ENCODE measurements at places on chromosomes 1 and 21.

- DNase-seq = no peak
Observed at GRCh38 chr1:8663915-8664329, 153.5 kb downstream of the RERE start.

DNA sequence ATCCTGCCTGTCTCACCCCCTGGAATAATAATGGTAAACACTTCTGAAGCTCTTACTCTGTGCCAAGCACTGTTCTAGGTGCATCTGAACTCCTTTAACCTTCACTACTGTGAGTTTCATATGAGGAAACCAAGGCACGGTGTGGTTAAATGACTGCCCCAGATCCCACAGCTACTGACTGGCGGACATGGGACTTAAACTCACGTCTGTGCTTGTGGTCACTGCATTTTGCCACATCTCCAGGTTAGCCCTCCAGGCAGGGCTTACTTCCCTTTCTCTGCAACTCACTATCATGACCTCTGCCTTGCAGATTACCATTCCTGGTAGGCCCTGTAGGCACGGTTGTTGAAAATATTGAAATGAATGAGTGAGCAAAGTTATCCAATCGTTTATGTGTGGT lies 83.4 kb downstream of the ADSS2 start:
- DNase-seq = no peak

DNA sequence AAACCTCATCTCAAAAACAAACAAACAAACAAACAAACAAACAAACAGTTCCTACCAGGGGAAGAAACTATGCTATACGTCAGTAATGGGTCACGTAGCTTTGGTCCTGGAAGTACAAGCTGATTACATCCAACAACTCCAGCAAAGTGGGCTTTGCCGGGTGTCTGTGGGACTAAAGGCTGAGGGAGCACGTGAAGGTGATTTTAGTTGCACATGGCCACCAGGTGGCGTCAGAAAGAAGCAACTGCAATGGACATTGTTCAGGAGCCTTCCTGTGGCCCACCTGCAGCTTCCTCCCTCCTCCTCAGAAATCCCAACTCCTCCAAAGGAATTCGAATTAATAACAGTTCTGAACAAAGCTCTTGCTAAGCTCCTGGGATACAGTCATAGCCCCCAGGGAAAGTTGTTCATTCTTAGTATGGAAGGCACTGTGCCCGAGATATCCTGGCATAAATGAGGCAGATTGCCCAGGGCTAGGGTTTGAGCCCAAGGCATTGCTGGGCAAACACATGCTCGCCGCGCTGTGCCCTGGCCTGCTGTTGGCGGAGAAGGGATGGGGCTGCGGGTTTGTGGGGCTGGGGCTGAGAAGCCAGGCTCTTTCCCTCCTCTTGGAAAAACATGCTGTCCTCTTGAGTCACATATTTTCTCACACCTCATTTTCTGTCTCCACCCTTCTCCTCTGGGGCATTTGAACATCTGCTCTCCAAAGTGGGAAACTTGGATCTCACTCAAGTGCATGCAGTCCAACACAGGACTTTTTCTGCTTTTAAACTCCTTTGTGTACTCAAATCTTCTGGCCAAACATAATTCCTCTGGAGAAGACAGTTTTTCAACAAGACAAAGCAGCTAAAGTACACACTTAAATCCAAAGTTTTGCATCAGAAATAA lies 28.6 kb downstream of the AKNAD1 start:
- DNase-seq = peak; percentile 9

DNA sequence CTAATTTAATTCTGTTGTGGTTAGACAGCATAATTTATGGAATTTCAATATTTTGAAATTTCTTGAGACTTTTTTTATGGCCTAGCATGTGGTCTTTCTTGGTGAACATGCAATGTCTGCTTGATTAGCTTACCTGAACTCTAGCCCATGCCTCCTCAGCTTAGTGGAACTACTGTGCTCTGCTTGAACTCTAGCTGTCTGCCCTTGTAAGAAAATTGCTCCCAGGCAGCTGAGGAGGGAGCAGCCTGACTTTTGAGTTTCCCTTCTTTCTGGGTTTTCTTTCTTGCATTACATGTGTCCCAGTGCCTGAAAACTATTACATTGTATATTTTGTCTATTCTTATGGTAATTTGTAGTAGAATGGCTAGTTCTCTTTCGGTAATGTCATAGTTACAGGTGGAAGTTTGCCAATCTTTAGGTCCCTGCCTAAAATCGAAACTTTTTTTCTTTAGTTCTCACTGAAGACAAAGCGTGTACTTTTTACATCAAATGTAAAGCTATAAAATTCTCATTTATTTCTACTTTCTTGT lies 105.3 kb downstream of the MAST2 start:
- no peak for DNase-seq

DNA sequence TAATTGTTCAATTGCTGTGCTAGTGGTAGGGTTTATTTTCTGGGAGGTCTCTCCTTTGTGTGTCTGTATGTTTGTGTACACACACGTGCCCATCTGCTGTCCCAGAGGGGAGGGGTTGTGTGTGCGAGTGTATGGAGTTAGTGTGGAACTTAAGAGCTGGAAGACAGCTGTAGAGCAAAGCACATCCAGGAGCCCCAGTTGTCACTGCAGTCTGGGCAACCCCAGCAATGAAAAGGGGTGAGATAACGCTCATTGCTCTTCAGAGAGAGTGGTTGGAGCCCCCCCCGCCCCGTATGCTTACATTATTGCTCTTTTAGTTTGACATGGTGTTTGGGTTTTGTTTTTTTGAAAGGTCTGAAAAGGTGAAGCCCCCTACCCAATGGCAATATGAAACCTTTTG lies 36.9 kb downstream of the NCF2 start:
- no peak for DNase-seq

GRCh38 chr1:13769212-13769611 lies 69.2 kb downstream of the PRDM2 start:
- no peak for DNase-seq

DNA sequence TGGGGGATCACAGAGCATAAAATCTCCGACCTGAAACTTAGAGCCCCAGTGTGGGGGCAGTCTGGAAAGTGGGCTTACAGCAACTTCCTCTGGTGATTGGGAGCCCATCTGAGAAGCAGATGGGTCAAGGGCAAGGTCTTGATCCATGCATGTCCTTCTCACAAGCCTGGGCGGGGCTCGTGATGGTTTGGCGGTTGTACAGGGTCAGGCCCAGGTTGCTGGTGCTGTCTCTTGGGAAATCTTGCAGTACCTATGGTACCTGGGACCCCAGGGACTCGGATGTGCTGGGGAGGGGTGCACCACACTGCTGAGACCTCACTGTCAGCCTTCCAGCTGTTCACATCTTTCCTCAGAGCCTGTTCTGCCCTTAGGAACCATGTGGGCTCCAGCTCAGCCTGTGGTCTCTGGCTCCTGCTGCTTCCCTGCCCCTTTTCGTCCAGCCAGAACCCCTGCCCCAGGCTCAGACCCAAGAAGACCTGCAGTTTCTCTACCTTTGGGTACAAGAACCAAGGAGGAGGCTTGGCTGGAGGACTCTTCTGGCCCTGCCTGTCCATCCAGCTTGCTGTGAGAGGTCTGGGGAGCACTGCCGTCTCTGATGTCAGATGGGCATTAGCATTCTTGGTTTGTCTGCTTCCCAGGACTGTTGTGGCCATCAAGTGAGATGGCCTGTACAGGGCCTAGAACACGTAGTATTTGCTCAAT lies 24.5 kb downstream of the WNT4 start:
- no peak for DNase-seq

DNA sequence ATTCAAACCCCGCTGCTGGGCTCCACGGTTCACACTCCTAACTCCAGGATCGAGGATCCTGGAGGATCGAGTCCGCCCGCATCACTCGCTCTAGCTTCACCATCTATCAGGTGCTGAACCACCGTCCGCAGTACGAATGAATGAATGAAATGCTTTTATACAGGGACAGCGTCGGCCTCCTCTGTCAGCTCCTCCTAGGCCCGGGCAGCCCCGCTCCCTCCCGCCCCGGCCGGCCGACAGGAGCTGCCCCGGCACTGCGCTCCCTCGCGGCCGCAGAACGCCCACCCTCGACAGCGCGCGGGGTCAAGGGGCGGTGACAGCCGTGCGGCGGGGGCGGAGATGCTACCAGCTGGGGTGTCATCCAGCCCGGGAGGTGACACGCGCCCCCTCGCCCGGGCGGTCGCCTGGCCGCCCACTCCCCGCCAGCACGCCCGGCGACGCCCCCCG lies 520 bp downstream of the ZBTB17 start:
- peak; percentile 54 for DNase-seq

- no peak for DNase-seq
Observed at GRCh38 chr1:189607477-189608096, 870.1 kb downstream of the BRINP3 start.

DNA sequence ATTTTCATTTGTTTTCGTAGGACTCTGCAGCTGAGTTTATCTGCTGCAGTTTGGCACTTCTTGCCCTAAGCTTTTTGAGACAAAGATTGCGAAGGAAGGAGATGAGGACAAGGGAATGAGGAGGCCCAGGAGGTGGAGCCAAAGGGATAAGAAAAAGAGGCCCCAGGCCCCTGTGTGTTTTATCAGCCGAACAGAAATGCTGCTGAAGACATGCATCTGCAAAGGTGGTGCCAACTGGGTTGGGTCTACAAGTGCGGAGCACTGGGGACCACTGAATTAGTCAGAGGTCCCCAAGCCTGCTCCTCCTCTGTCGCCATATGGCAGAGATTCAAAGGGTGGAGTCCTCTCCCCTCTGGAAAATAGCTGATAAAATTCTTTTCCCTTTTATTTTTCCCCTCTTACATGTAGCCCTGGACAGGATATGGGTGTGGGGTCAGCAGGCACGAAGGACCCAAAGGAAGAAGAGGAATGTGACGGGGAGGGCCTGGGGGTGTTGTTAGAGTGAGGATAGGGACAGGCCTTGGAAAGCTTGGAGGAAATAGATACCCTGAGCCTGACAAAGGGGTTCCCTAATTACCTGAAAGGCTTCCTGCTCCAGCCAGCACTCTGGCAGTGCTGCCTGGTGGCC lies 2.7 kb downstream of the CD34 start:
- DNase-seq = no peak
